ENCODE measurements at places on chromosomes 1 and 21.

DNA sequence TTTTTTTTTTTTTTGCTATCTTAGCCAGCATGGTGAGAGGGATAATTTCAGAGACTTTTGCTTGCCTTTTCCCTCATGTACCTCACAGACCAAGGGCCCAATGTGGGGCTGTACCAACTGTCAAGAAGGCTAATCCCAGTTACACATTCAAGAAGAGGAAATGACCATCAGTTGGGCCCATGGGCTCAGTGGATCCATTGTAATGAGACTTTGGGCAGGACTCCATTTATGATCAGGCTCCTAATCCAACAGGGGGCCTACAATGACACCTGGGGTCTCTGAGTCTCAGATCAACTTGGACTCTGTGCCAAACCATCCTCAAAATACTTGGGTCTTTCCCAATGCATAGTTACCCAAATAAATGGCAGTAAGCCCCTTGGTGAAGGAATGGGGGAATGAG is 450.4 kb upstream of the VAMP3 start:
- no peak for DNase-seq

DNA sequence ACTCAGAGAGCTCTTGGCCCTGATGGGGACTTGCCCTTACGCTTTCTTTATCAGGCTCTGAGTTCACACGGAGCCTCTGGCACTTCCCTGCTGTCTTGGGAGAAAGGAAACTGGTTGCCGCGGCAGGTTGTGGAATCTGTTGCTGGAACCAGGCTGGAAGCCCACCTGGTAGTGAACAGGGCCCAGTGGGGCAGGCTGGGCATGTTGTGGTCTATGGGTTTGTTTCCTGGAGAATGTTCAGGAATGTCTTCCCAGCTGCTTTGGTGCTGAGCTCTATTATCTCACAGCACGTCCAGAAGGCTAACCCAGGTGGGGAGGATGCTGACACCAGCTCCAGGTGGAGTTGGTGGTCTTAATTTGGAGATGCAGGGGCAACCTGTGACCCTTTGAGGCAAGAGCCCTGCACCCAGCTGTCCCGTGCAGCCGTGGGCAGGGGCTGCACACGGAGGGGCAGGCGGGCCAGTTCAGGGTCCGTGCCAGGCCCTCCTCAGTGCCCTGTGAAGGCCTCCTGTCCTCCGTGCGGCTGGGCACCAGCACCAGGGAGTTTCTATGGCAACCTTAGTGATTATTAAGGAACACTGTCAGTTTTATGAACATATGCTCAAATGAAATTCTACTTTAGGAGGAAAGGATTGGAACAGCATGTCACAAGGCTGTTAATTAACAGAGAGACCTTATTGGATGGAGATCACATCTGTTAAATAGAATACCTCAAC is 33.3 kb upstream of the TDRD10 start:
- DNase-seq = no peak

DNA sequence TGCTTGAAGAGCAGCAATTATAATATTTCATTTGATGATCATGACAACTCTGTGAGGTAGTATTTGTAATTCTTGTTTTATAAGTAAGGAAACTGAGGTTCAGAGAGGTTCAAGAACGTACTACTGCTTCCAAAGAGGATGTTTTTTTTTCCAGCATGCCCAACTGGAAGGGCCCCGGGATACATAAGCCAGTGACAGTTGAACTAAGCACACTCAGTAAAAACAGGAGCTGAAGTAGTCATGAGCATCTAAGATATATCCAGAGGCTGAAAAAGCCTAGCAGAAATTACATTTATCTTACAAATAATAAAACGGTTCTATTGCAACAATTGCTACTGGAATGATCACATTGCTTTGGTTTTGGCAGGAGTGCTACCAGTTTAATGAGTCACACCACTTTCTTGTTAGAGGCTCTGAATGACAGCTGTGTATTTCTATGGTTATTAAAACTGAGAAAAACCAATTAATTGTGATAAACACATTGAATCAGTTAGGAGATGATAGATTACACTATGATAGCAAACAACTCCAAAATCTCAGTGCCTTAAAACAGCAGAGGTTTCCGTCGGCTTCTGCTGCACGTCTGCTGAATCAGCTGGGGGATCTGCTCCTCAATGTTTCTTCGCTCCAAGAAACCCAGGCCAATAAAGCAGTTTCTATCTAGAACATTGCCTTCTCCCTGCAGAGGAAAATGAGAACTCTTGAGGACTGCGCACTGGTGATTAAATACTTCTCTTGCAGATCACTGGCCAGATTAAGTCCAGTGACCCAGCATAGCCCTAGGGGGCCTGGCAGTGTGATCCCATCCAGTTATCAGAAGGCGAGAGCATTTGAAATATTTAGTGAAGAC is 522.7 kb downstream of the PLPP3 start:
- peak; percentile 34 for DNase-seq

GRCh38 chr1:243959998-243960397 is 91.1 kb upstream of the ZBTB18 start:
- DNase-seq = no peak

DNA sequence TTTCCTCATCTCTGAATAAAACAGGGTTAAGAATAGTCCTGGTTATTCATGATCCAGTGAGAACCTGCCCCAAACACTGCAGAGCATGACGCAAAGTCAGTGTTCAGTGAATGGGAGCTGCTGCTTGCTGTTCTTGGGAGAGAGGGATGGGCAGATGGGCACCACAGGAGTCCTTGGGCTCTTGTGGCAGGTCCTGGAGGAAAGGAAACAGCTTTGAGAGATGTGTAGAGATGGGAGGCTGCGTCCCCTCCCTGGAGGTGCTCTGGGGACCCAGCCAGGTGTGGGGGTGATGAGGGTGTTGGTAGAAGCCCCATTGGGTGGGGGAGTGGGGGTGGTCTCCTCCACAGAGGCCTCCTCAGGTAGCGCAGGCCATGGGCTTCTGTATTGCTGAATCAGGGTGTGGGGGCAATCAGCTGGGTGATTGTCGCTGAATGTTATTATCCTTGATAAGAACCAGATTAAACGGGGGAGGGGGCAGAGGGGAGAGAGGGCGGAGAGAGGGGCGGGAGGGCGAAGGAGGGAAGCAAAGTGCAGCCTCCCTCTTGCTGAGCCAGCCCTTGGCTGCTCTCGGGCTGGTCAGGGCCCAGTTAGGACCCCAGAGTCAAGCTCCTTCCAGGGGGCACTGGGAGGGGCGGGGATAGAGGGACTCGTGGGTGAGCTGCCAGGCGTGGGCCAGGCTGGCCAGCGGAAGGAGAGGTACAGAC is 22.9 kb upstream of the CASZ1 start:
- DNase-seq = no peak

- DNase-seq = no peak
Measured at GRCh38 chr1:242033447-242033846, 34.5 kb upstream of the MAP1LC3C start.

- no peak for DNase-seq
Measured at GRCh38 chr1:7151978-7152377, 366.7 kb downstream of the CAMTA1 start.

DNA sequence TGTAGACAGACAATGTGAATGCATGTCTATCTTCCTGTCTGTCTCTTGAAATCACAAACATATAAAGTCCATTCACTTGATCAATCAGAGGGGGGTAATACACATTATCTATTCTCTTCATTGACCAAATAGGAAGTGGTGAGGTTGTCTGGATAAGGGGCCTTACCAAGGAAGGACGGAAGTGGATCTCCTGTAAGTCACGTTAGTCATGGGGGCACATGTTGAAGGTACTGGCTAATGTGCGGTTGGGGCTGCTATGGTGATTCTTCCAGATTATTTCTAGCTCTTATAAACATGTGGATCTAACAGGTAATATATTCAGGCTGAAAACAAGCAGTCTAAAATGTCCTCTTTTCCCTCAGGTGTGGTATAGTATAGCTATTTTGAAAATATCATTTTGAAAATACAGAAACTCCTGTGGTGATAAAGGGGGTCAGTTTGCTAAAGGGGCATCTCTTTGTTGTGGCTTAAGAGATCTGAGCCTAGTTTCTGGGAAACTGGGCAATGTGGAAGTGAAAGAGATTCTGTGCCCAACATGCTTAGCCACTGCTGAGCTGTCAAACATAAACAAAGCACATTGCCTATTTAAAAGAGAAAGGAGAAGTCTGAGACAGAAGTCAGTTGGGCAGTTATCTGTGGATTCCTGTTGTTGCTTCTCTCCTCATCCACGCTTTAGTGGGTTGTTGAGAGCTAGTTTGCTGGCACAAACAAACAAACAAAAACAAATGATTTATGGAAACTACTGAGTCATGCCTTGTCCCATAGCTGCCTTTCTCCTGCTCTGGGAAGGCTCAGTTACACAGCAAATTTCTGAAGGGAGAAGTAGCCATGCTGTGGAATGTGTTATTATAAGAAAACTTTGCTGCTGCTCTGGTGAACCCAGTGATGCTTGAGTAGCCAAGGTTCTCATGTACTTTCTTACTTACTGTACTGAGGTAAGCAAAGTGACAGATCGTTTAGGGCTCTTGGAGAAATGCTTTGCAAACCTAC is 166.9 kb downstream of the HLX start:
- peak; percentile 38 for DNase-seq

GRCh38 chr1:35044431-35044830 is 12.7 kb upstream of the ZMYM6 start:
- DNase-seq = no peak

GRCh38 chr21:38729754-38730379 is 75.9 kb upstream of the ETS2 start:
- DNase-seq = peak; percentile 64

DNA sequence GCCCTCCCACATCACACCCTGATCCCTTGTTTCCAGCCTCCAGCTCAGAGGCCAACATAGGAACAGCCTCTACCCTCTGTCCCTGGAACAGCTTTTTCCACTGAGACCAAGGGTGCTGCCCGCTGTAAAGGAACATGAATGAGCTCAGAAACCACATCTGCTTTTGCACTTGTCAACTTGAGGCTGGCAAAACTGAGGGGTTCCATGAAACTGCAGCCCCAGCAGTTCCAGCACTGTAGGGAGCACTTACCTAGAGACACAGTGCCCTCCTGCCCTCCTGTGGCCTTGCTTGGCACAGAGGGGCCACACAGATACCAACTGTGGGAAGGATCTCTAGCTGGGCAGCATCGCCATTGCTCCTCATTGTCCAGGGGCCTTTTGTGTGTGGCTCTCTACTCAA is 51.7 kb downstream of the ITPKB start:
- DNase-seq = no peak

DNA sequence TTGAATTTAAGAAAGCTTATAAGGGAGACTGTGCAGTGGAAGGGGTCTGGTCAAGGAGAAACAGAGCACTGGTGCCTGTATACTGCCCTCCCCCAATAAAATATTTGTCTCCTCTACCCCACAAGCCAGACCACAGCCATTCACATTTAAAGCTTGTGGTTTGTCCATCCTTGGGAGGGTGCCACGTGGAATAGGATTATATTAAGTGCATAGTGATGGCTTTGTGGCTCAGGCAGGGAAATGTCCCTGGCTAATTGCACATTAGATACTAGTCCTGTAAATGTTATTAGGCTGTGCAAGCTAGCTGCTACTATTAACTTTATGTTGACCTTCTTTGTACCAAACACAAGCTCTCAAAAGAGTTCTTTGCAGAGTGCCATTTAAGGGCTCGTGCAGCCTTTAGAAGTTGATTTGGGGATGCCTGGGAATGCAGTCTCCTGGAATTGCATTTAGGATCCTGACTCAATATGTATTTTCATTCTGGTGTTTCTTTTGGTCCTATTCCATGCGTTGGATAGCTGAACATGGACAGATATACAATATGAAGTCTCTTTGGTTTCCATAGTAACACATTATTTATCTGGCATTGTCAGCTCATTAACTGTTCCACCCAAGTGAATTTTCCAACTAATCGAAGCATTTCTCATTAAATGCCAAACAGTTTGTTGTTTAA is 210.6 kb downstream of the ROR1 start:
- DNase-seq = peak; percentile 92

DNA sequence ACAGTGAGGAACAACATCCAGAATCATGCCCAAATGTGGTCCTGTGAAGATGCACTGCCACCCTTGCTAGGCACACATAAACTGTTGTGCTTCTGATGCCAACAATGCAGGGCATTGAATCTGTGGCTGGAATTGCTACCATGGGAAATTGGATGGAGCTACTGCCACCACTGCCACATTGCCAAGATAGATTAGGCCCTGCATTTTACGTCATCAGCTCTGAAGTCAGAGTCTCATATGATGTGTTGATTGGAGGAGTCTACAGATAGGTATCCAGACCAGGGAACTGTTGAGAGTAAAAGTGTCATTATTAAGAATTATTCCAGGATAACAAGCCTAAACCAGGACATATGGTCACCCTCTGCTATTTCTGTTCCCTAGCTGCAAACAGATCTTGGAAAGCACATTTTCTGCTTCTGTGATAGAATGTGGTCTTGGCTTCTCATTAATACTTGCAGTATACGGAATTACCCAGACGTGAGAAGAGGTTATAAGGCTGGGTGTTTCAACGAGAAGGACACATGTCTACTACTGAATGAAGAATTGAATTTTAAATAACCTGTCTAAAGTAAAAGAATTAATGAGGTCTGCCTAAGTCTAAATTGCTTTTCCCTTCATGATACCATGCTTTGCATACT is 106.6 kb downstream of the TNNI3K start:
- no peak for DNase-seq

GRCh38 chr1:15070145-15070748 is 83.3 kb upstream of the TMEM51 start:
- no peak for DNase-seq

- no peak for DNase-seq
Measured at GRCh38 chr1:108080448-108080847, 115.5 kb upstream of the VAV3 start.

DNA sequence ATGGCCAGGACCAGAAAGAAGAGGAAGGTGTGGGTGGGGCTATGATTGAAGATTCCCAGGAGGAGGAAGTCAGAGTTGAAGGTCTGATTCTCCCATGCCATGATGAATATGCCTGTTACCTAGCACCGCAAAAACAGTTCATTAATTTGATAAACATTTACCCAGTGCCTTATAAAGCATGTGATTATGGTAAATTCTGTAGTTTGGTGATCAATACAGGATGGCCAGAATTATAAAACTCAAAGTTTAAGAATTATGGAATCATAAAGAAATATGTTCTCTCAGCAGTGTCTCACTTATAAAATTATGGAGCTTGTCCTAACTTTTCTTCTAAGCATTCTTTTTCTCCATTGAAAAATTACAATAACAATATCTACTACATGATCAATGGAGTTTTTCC is at the start of gene OR2M7:
TSS of gene OR2M7 (minus strand) at position 101 of the 400 bp plus-strand sequence. CDS start at position 101, 0 bp downstream.
- DNase-seq = no peak

DNA sequence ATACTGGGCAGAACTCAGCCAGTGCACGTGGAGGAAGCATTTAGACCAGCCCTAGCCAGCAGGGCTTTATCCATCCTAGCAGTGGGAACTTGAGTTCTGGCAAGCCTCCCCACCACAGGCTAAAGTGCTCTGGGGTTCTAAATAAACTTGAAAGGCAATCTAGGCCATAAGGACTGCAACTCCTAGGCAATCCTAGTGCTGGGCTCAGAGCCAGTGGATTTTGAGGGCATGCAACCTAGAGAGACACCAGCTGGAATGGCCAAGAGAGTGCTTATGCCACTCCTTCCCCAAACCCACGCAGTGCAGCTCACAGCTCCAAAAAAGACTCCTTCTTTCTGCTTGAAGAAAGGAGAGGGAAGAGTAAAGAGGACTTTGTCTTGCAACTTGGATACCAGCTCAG is 70.5 kb upstream of the APOBEC4 start:
- peak; percentile 44 for DNase-seq

All from myocyte (in vitro differentiated cells).